ENCODE measurements at places on chromosomes 6 and 20.

GRCh38 chr20:49852522-49853080 is 40.0 kb downstream of the SLC9A8 start:
- DNase-seq, result no peak

DNA sequence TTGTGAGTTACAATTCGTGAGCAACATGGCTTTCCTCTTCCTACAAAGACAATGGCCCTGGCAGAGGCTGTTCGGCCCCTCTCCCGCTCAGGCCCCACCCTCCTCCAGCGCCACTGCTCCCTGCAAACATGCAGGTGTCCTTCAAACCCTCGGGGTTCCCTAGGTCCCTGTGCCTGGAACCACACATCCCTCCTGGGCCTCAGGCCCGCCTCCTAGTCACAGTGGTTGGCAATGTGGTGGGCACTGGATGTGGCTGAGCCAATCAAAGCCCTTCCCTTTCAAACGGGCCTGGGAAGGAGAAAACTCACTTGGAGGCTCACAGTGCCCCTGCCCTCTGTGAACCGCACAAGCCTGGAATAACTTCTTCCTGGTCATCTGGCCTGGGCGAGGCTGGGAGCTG is 147.2 kb downstream of the TFAP2C start:
- DNase-seq, result no peak

DNA sequence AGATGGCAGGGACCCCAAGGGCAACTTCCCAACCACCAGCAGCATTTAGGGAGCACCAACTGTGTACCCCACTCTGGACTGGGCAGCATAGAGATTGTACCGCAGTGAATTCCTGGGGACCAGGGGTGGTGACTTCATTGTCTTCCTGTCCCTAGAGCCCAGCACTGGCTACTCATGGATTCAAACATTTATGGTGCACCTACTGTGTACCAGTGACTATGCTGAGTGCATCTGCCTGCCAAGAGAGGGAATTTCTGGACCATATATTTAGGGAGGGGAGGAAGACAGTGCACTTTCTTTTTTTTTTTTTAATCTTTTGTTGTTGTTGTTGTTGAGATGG is 55.3 kb downstream of the UBE2V1 start:
- DNase-seq, result no peak

DNA sequence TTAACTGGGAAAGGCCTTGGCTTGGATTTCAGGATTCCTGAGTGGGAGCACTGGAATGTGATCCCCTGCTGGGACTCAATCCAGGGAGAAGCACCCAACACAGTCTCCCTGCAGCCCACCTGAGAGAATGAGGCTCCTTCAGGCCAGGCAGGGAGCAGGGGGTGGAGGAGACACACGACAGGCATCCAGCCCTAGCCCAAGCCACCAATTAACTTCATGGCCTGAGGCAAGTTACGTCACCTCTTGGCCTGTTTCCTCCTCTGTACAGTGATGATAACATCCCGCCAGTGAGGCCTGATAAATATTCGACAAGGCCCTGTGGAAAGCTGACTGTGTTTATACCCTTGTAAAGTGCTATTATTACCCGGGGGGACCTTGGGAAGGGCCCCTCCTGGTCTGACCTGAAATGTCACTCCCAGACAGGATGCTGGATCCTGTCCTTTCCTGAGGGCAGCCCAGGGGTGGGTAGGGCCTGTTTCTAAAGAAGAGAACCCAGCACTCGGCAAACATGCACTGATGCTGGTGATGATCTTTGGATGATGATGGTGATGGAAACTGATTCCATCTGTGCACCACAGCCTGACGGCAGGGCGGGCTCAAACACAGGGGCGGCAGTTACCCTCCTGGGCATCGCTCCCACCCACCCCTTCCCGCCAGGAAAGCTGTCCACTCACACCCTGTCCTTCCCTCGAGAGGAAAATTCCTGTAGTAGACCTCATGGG is 12.4 kb downstream of the FRS3 start:
- peak; percentile 91 for DNase-seq

GRCh38 chr6:155171109-155171746 is 92.6 kb upstream of the CLDN20 start:
- DNase-seq, result peak; percentile 58

GRCh38 chr6:37005827-37006567 is 542 bp downstream of the FGD2 start:
- DNase-seq, result no peak

- peak; percentile 54 for DNase-seq
Observed at GRCh38 chr20:58692579-58693225, at the start of gene NPEPL1. Gene NPEPL1 (plus strand): TSS chr20:58692800. CDS start chr20:58692901, 101 bp downstream.

DNA sequence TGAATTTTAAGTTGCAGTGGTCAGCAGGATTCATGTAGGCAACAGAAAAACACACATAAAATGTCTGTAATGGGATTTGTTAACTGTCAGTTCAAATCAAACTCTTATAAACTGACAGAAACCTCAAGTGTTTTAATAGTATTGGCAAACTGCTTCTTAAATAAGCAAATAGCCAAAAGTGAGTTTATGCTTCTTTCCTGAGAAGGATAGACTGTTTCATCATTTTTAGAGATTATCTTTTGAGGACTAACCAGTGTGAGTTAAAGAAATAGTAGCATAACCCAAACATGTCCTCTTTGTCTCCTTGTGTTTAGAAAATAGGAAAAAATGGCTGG is 68.0 kb downstream of the AIG1 start:
- DNase-seq, result no peak

GRCh38 chr6:21241231-21242130 is 352.1 kb upstream of the SOX4 start:
- DNase-seq, result no peak

GRCh38 chr6:89859744-89860143 is 30.1 kb downstream of the CASP8AP2 start:
- no peak for DNase-seq

DNA sequence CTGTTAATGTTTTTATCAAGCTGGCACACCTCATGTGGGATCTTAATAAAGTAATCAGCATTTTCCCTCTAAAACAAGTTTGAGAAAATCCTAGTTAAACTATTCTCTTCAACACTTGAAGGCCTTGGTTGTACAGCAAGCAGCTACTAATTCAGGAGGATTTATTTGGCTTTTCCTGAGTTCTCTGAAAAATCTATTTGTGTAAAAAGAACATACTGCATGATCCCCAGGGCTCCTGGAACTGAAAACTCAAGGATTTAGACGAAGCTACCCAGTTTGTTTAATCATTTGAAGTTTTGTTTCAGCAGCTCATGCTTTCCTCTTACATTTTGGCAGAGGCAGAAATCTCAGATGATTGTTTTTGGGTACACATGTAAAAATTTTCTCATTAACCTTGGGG is 309.6 kb upstream of the FLRT3 start:
- no peak for DNase-seq

Data from HTR-8/SVneo (cell line).